ENCODE measurements at places on chromosomes 6 and 20.

- DNase-seq: no peak
Measured at GRCh38 chr6:63708631-63709030, 73.0 kb downstream of the PHF3 start.

DNA sequence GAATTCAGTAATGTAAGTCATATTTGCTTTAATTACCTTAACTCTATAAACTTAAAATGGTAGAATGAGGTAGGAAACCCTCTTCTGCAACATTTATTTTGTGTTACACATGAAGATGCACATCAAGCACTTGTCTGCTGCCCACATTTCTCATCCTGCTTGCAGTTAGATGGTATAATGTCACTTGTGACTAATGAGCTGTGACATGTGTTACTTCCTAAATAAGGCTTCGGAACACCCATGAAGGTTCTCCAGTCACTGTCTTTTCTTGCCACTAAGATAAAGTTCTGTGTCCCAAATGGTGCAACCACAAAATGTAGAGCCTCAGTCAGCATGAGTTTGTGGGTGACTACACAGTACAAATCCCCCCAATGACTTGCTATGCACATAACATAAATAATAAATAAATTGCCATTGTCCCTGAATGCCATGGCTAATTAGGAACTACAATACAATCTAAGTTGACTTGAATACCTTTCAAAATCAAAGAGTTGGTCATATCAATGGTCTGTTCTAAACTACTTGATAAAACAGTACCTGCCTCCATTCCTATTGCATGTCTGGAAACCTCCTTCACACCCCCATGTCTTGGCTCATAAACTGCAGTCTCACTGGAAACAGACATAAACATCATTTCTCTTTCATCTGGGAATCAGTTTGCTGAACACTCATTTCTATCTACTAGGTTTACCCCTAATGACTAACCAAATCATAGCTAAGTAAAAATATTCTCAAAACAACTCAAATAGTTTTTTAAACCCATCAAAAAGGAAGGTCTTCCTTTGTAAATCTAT lies 157.2 kb downstream of the PTPRK start:
- DNase-seq: no peak

DNA sequence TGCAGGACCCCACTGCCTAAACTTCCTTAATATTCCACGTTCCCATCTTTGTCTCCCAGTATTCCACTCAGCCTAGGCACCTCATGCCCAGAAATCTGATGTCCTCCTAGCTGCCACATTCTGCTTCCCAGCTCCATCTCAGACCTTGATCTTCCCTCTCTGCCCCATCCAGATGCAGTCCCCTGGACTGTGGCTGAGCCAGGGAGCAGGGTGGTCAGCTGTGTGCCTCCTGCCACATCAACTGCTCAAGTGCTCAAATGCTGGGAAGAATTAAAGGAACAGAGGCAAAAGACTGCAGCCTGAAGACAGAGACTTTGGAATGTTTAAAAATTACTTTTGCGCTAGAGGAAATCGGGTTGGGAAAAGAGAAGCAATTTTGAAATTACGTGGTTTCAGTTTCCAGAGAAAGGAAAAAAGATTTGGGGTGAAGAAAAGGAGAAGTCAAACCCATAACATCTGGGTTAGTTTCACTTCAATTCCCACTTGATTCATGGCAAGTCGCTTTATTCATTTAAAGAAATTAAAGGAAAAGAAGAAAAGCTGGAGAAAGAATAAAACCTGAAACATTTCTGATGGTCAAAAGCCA lies 704.8 kb downstream of the PTPRT start:
- no peak for DNase-seq

DNA sequence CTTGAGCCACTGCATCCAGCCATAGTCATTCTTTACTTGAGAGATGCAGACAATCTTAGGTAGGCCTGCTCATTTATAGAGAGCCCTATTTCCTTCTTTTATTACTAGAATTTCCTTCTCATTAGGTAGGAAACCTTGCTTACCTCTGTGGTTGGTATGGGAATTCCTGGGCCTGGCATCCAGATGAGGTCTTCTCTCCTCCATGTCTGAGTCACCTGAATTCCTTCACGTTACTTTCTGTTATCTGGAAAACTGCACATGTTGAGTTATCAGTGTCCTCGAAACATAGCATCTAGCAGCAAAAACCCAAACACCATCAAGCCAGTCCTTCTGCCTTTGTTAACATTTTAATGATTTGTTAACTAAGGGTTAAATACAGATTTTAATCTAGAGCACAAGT lies 2.2 kb downstream of the ZNFX1 start:
- DNase-seq: no peak

GRCh38 chr20:21019814-21020658 lies 86.1 kb downstream of the LINC00237 start:
- DNase-seq: no peak

Data from stimulated activated CD4-positive, alpha-beta T cell treated with anti-CD3 and anti-CD28 coated beads, Interleukin-15, amount 100 ng/mL, for 48 hours (primary cell).